ENCODE measurements at places on chromosomes 1 and 21.

GRCh38 chr21:35227786-35228185 is 178.7 kb upstream of the RUNX1 start:
- no peak for DNase-seq

- no peak for DNase-seq
Measured at GRCh38 chr1:90045853-90046563, 51.1 kb downstream of the ZNF326 start.

DNA sequence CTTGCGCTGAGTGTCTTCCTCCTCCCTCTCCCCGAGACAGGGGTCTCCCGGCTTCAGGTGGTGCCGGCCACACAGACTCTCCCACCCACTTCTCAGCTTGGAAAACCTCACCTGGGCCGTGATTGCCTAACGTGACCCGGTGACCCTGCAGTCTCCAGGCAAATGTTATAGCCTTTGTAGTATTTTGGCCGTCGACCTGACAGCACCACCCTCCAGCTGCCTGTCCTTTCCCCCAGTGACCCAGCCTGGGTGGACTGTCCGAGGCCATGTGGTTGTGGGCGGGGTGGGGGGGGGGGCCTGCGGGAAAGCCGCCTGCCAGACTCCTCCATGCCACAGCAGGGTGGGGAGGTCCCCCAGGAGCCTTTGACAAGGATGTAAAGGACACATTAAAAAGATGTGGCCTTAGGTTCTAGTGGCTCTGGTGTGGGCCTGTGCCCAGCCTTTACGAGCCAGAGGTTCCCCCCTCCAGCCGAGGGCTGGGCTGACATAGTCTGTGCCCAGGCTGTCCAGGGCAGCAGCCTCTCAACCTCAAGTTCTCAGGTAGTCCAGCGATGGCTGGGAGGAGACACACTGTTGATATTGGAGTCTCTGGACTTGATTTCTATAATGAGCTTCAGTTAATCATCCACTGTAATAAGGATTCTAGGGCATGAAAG is 8.1 kb downstream of the TOR3A start:
- no peak for DNase-seq

GRCh38 chr21:45078877-45079281 is 4.5 kb downstream of the ADARB1 start:
- peak; percentile 18 for DNase-seq

DNA sequence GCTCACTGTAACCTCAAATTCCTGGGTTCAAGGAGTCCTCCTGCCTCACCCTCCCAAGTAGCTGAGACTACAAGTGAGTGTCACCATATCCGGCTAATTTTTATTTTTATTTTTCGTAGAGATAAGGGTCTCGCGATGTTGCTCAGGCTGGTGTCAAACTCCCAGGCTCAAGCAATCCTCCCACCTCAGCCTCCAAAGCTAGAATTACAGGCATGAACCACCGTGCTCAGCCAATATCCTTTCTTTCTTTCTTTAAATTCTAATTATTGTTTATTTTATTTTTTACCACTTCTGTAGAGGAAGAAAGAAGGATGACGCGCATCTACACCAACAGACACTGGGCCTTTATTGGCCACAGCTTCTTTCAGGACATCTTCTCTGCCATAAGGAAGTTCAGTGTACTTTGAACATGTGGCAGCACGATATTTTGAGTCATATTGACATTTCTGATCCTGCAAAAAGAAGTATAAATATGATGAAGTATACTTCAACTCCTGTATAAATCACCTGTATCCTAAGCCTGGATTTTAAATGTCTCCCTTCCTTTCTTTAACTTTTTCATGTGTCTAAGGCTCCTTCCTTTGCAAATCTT is 15.8 kb downstream of the CTSS start:
- DNase-seq: no peak

DNA sequence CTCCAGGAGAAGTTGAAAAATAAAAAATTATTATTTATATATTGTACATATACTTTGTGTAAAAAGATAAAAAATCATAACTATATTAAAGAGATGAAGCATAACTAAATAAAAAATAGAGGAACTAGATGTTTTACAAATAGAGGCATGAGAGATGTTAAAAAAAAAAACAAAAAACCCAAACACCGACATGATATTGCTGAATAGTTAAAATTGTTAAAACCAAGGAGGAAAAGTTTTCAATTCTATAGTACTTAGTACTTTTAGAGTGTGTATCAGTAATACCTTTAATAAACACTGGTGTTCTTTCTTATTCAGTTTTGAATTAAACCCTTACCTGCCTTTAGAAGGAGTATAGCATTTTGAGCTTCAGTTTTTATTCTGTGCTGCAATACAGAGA is 32.1 kb downstream of the BACH1 start:
- DNase-seq: no peak

- no peak for DNase-seq
Measured at GRCh38 chr1:231727171-231727570, 100.6 kb downstream of the DISC1 start.

- DNase-seq: no peak
Measured at GRCh38 chr1:70497152-70497551, 86.1 kb downstream of the CTH start.

DNA sequence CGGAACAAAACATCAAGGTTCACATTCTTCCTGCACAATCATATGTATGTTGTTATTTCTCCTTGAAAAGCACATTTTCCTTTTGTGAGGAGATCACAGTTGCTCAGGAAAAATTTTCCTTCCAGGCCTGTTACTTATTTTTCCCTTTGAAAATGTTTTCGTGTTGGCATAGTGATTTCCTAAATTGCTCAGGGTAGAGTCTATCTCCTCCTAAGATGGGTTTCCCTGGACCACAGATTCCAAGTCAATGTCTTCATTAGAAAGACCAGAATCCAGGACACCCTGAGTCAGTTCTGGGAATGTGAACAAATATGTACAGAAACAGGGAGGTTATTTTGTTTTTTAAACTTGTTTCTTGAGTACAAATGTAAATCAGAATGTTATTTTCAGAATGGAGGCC is 94.3 kb upstream of the C1orf105 start:
- no peak for DNase-seq

DNA sequence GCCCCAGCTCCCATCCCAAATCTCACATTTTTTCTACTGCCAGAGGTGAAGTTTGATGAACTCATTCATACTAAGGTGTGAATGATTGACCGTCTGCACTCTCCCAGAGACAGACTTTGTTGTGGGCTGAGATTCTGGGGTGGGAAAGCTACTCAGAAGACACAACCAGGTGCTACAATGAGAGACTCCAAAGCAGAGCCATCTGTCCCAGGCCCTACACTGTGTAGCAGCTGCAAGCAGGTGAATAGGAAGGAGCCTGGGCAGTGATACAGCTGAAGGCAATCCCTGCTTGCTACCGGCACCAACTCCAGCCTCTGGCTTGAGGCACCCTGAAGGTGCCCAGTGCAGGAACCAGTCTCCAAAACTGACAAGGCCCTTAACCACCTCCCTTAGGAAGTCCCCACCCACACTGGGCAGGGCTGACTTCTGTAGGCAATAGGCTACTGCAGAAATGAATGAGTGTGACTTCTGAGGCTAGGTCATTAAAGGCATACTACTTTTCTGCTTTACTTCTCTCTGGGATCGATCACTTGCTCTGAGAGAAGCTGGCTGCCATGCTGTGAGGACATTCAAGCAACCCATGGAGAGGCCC is 79.7 kb upstream of the RUNX3 start:
- no peak for DNase-seq

DNA sequence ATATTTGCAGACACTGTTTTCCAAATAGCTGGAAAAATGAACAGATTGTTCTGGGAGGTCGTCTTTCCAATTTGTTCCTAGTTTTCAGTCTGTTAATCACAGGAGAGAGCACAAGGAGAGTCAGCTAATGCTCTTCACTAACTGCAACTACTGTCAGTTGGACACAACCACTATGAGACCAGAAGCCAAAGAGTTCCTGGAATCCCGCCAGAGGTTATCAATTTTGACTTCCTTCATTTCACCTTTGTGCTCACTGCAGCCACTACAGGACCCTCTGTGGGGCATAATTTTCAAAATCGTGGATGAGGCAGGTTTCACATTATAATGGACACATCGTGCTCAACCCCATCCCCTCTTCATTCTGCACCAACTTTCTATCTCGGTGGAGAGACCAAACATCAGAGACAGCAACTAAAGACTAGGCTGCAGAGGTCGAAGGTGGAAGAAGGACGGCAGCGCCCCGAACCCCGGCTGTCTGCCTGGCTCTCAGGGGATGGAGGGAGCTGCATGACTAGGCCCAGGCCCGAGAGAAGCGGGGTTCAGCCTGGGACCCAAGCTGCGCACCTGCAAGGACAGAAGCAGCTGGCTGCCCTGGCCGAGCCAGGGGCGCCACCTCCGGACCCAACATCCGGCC is 602 bp downstream of the KIAA0319L start:
- no peak for DNase-seq

- DNase-seq: no peak
Measured at GRCh38 chr1:165055581-165055980, 300.9 kb downstream of the LMX1A start.

DNA sequence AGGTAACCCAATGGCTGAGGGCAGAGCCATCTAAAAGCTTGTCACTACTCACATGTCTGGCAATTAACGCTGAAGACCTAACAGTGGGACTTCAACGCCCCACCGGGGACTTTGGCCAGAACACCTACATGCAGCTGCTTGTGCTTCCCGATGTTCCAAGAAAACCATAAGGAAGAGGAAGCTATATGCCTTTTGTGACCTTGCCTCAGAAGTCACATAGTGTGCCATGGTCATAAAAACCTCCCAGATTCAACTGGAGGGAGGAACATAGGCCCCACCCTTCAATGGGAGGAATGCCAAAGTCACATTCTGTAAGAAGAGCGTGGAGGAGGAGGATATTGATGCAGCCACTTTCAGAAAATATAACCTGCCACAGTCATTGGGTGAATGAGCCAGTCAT is 147.8 kb upstream of the MAGI3 start:
- DNase-seq: no peak

DNA sequence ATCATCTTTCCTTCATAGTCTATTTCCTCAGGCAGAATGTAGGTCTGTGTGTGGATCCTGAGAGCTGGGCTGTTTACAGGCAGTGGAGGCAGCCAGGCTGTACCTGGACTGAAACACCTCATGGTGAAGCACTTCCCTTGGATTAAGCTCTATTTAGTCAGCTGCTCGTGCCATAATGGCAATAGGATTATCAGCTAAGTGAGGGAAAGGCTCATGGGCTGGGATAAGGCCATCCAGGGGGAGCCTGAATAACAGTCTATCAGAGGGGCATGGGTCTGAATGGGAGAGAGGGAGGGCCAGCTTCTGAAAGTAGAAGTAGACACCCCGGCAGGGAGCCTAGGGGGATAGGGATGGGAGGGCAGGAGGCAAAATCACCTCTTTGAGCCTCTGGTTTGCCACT is 8.3 kb downstream of the RNASEL start:
- DNase-seq: no peak

- DNase-seq: no peak
Measured at GRCh38 chr1:10901091-10901890, 104.8 kb upstream of the CASZ1 start.

GRCh38 chr1:2170211-2170610 is 24.4 kb downstream of the FAAP20 start:
- DNase-seq: no peak

GRCh38 chr1:217393896-217394295 is 237.0 kb downstream of the GPATCH2 start:
- no peak for DNase-seq

DNA sequence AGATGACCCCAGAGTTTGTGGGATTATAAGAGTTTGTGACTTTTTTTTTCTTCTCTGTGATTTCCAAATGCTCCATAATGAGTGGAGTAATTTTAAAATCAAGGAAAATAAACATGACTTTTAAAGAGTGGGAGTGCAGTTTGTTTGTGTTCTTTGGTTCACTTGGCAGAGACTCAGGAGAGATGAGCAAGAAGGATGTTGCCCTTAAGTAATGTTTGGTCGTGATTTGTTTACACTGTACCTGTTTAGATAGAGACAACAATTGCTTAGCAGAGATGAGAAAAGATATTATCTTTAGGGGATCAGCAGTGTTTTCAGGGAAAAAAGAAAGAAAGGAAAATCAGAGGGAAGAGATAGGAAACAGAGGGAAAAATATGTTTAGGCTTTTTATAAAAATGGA is 170.8 kb downstream of the ADSS2 start:
- DNase-seq: peak; percentile 38

DNA sequence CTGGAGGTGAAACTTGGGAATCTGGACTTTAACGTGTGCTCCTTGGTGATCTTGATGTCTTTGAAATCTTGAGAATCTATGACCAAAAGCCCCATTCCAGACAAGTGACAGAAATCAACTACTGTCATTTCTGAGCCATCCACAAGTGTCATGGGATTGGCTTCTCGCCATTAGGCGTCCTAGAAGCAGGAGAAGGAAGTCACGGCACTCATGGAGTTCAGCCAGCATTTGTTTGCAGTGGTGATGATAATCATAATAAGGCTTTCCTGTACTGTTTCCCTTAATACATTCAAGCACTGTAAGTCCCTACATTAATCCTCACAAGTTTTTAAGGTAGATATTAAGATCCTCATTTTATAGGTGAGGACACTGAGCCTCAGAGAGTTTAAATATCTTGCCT is 11.9 kb downstream of the F5 start:
- no peak for DNase-seq

DNA sequence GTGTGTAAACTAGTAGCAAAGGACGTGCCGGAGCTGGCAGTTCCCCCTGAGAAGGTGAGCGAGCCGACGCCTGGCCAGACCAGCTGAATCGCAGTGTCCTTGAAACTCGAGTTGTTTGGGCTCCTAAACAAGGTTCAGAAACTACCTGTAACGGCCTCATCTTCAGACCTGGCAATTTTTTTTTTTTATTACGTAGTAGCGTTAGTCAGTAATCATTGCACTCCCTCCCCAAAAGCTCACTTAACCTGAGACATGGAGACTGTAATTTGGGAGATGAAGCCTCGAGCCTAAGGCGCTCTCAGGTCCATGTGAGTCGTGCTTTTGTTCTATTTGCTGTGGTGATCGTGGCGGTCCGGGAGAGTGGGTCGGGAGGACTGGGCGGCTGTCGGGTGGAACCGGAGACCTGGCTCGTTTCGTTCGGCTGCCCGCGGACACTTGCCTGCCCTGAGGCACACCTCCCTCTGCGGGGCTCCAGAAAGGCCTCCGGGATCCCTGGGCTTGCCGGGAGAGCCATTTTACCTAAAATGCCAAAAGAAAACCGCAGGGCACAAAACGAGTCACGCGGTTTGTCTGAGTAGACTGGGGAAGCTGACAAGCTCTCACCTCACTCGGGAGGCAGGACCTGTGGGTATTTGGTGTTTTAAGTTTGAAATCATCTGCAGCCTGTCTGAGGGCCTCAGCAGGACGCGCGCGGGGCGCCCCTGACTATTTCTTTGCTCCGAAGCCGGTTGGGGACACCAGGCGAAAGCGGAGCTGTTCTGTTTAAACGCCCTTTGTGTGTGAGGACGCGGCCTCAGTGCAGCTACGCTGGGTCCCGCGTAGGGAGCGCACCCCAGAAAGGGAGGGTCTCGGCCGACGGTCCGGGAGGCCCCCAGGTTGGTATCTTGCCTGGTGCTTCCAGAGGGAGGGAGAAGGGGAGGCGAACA is 722 bp downstream of the LHX8 start:
- no peak for DNase-seq

DNA sequence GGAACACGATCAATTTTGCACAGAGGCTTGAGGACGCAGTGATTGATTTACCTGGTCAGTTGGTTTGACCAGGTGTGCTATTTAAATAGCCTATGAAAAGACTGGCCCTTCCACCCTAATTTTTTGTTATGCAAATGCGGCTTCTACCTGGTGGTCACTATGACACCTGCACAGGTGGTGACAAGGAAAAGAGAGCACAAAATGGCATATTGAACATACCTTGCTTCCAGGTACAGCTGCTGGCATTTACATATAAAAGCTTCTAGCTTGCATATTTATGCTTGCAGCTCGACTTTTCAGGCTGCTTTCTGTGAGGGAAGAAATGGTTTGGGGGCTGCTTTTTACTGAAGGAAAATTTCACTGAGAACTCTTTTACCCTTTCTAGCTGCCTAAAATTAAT is 15.3 kb upstream of the FMO4 start:
- no peak for DNase-seq

GRCh38 chr1:102897557-102897956 is 210.8 kb downstream of the COL11A1 start:
- DNase-seq: no peak

All from AG04450 (cell line).